NCI-H1092 treated with DMSO at 0.1 percent for 48 hours (cell line): ENCODE measurements at places on chromosomes 1 and 21.

- no peak for DNase-seq
Observed at GRCh38 chr1:112231331-112231730, 164.7 kb upstream of the CTTNBP2NL start.

DNA sequence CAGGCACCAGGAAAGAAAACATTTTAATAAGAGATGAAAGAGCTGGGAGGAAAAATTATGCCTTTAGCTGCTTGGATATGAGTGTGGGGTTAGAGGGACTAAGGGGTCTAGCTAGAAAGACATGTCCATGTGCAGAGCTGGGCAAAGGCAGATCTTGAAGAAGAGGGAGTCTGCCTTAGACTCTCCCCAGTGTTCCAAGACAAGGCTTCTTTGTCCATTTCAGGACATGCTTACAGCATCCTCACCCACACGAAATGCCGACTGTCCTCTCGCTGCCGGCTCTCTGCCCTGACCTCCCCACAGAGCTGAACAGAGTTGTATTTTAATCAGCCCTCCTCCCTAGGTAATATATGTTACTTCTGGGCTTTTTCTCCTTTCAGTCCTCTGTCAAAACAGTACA is 100.7 kb upstream of the ATP1B1 start:
- DNase-seq: no peak

GRCh38 chr1:39698568-39698967 is 7.3 kb upstream of the HPCAL4 start:
- no peak for DNase-seq

GRCh38 chr1:243471026-243471685 is 215.3 kb downstream of the SDCCAG8 start:
- DNase-seq: no peak

DNA sequence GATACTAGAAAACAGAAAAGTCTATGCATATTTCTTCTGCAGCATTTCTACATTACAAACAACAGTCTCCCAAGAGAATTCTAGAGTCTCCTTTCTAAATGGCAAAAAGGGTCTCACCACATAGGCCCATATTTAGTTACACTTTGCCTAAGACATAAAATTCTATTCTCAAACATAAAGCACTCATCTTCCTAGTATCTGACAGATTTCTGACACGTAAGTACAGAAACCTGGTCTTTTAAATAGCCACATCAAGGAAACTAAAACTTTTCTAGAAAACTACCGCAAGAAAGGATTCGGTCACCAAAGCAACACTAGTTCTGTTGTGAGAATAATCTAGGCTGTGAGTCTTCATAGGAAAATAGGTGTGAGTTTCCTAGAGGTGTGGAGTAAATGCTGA is 33.6 kb upstream of the CTSK start:
- DNase-seq: no peak

DNA sequence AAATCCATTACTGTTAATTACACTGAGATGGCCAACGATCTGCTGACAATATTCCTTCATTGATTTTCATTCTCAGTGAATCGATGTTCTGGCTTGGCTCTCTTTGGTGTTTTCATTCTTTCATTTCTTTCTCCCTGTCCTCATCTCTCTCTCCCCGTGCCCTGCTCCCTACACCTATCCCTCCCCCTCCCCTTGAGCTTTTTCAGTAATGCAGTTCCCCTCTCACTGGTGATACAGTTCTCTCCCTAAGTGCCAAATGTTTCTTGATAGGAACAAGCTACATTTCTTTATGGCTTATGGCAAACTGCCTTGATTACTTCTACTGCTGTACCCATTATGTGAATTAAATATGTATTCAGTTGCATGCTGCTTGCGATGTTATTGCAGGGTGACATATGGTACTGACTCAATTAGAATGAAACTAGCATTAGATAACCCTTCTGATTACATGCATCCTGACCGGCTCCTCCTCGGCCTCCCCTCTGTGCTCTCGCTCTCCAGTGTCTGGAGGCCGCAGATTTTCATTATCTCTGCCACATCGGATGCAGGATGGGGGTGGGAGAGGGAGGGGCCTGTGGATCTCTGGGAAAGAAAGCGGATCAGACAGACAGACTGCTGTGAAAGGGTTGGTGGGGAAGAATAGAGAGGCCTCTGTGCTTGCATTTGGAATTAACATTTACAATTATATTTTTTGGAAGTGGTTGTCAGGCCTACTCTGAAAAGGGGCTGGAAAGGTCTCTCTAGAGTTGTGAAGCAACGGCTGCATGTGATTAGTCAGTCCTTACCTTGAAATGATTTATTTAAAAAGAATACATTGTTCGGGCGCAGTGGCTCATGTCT is 130.9 kb downstream of the PBX1 start:
- peak; percentile 63 for DNase-seq

DNA sequence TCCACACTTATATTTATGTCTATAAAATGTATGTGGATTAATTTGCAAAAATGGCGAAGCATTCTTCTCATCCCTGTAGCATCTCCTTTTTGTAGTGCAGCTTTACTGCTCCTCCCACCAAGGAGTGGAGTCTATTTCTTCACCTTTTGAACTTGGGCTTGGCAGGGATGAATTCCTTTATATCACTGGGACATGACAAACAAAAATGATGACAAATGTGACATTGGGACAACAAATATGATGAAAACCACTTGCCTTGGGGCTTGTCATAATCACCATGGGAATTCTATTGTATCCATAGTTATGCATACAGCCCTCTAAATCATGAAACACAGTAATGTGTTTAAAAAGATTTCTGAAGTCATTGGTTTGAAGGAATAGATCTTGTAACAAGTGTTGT is 155.0 kb downstream of the TNFSF18 start:
- no peak for DNase-seq

DNA sequence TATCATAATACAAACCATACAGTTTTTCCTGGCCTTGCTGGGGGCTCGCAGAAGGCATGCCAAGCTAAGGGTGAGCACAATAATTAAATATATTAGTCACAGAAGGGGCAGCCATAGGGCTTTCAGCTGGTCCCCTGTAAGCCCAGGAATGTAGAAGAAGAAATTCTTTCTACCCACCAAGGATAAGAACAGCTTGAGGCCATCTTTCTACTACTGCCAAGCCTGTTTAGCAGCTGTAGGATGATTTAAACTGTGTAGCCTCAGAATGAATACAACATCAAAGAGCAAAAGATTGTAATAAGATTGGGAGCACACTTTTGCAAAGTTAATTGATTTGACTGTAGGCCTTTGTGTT is 171.5 kb downstream of the LRRC7 start:
- DNase-seq: no peak

DNA sequence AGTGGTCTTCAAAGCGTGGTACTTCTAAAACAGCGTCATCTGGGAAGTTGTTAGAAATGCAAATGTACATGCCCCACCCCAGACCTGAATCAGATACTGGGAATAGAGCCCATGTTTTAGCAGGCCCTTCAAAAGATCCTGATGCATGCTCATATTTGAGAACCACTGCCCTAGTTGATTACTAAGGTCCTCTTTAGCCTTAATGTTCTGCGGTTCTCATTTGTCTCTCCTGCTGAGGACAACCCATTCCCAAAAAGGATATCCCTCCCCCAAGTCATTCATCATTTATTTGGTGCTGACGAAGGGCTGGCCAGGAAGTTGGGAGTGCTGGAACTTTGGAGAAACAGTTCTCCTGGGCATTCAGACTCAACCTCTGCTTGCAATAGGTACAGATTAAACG is 92.4 kb upstream of the RALGPS2 start:
- no peak for DNase-seq

DNA sequence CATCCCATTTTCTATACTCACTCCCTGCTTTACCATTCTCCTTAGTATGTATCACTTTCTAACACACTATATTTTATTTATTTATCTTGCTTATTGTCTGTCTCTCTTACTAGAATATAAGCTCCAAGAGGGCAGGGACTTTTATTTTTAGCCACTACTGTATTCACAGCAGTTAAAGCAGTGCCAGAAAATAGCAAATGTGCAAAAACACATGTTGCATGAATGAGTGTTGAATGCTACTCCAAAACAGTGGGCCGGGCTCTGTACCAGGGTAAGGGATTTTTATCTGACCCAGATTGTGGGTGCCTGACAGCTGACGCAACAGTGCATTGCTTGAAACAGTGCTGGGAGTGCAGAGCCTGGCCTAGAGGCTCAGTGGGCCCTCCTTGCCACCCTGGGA is 24.7 kb downstream of the COL16A1 start:
- no peak for DNase-seq

- DNase-seq: peak; percentile 93
Observed at GRCh38 chr1:87449348-87449963, 120.8 kb downstream of the LMO4 start.

DNA sequence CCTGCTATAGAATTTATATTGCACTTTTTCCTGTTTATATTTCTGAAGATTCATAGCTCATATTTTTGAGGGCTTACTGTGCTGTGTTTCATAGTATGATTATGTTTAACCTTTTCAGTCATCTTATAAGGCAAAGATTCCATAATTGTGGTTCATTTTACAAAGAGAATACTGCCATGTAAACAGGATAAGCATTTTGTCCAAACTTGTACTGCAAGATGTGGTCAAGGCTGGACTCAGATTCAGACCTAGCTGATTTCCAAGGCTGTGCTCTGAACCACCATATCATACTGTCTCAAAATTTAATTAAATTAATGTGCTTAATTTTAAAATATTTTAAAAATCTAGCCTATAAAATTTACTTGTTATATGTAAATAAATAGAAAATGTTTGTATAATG is 31.4 kb downstream of the STXBP3 start:
- no peak for DNase-seq

DNA sequence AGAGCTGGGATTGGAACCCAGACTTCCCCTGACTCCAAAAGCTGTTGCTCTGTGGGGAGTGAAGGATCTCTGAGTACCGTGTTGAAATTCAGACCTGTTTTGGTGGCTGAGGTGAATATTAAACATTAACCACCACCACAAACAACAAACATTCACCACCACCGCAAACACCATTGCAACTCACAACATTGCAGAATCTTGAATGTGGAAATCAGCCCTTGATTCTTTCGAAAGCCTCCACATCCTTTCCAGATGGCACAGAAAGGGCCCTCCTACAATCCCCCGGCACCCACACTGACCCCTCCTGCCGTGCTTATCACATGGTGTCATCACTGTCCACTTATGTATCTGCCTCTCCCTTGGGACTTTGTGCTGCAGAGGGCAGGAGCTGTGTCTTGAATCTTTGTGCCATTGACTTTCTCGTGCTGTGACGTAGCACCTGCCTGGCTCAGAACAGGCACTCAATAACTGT is 1.4 kb downstream of the CDA start:
- no peak for DNase-seq

- DNase-seq: no peak
Observed at GRCh38 chr1:119075614-119076013, 64.8 kb downstream of the WARS2 start.

GRCh38 chr1:150213170-150214098 is 22.5 kb downstream of the ANP32E start:
- peak; percentile 94 for DNase-seq

DNA sequence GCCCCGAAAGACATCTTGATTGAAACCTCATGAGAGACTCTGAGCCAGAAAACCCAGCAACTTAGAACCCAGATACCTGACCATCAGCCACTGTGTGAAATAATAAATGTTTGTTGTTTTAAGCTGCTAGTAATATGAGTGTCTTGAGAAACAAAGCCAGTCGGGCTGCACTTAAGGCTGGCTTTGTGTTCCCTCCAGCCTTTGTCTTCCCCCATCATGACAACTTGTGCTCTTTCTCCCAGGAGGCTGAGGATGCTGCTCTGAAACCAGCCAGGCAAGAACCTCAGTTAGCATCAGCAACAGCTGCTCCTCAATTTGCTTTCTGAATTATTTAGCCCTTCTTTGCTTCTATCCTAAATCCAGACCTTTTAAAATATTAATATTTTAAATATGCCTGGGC is 78.2 kb downstream of the SLC16A1 start:
- no peak for DNase-seq

GRCh38 chr1:178625695-178626094 is 99.3 kb upstream of the RALGPS2 start:
- DNase-seq: no peak

GRCh38 chr1:170192546-170192945 is 46.8 kb downstream of the NTMT2 start:
- no peak for DNase-seq

GRCh38 chr1:181255270-181255929 is 166.9 kb downstream of the IER5 start:
- DNase-seq: no peak

DNA sequence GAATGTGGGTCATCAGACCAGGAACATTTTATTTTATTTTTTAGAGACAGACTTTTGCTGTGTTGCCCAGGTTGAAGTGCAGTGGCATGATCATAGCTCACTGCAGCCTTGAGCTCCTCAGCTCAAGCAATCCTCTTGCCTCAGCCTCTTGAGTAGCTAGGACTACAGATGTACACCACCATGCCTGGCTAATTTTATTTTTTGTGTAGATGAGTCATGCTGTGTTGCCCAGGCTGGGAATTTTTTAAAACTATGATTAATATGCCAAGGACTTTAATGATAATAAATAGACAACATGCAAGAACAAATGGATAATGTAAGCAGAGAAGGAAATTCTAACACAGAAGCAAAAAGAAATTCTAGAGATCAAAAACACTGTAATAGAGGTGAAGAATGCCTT is 142.4 kb downstream of the AK5 start:
- DNase-seq: no peak

GRCh38 chr1:181033128-181033798 is 520 bp upstream of the MR1 start:
- DNase-seq: no peak

DNA sequence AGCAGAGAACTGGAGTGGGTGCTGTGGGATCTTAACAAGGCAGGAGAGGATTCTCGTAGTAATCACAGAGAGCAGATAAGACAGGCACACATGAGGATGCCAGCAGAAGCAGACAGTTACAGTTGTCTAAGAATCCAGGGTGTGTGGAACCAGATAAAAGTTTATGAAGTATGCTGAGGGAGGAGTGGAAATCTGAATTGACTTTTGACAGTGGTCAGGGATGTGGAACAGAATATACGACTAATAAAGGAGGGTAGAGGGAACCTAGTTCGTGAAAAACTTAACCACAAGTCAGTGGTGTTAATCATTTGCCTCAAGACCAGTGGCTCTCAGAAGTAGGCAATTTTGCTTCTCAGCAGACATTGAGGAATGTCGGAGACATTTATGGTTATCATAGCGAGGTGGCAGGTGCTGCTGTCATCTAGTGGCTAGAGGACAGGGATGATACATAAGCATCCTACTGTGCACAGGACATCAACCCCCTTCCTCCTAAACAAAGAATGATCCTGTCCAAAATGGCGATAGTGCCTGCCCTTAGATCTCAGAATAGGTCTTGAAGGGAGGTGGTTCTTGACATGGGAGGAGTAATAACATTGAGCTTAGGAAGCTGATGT is 3.0 kb downstream of the LRRC8D start:
- no peak for DNase-seq

DNA sequence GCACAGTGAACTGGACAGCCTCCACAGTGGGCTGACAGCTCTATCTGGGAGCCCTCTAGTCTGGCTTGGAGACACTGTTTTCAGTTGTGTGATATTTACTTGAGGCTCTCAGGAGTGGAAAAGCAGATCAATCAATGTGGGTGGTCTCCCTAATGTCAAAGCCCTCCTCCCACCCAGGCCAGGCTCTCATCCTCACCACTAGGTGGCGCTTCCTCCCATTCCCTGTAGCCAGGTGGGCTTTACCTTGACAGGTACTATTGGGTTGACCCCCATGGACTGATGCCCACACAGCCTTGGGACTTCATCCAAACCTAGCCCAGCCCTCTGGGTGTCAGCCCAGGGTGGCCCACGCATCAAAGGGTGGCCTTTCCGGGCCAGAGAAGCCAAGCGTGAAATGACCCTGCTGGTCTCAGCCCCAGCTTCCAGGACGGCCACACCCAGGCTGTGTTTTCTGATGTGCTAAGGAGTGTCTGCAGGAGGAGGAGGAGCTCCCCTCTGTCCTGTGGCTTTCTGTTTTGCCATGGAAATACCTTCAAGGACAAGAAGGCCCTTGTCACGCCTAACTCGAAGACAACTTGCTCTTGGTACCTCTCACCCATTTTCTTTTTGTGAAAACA is 54.0 kb downstream of the CLIC6 start:
- peak; percentile 28 for DNase-seq
